ENCODE measurements at places on chromosomes 16 and 17.

GRCh38 chr17:75439287-75439686 is 17.1 kb upstream of the TMEM94 start:
- DNase-seq = no peak

- DNase-seq = no peak
Measured at GRCh38 chr17:68782789-68783188, 172.4 kb downstream of the ABCA8 start.

GRCh38 chr17:50805486-50805885 is 29.9 kb upstream of the WFIKKN2 start:
- no peak for DNase-seq

DNA sequence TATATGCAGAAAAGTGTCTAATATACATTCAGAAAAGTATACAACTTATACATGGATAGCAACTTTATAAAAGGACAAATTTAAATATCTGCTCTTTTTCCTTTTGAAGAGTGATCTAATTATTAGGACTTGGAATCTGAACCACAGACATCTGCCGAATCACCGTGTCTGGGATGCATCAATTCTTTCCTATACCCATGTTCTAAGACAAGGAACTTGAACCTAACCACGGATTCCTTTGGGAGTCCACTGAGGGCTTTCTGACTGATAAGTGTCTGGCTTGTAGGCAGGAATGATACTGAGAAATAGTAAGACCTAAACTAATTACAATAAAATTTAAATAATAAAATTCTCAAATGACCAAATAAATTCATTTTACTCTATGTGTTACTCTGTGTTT is 54.2 kb downstream of the NDEL1 start:
- DNase-seq = no peak

- DNase-seq = no peak
Measured at GRCh38 chr16:87295661-87296531, 21.3 kb downstream of the C16orf95 start.

All from LoVo (cell line).